Transverse colon (tissue), 4 donors: ENCODE measurements at places on chromosomes 6 and 20.

DNA sequence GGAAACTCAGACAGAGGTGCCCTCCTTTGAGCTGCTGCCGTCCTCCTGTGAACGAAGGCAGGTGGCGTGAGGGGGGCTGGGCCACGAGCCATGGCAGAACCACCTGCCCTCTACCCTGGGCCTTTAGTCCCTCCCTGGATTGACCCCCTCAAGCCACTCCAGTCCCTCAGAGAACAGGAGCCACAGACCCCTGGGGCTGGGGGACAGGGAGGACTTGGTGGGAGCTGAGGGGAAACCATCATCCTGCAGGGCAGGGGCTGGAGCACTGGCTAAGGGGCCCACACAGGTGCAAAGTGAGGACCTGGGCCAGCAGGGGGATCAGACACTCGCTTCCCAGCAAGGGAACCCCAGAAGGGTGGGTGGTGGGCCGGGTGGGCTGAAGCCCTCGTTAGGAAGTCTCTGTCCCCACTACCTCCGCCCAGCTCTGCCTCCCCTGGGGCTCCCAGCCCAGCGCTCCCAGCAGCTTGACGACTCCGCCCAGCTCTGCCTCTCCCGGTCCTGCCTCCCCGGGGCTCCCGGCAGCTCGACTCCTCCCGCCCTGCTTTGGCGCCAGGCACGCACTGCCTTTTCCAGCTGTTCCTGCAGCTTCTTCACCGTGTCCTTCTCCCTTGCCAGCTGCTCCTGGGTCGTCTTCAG is 44.4 kb downstream of the DSTN start:
- DNase-seq = peak; percentile 78

- no peak for DNase-seq
Measured at GRCh38 chr6:149987602-149988107, 23.9 kb downstream of the ULBP1 start.

DNA sequence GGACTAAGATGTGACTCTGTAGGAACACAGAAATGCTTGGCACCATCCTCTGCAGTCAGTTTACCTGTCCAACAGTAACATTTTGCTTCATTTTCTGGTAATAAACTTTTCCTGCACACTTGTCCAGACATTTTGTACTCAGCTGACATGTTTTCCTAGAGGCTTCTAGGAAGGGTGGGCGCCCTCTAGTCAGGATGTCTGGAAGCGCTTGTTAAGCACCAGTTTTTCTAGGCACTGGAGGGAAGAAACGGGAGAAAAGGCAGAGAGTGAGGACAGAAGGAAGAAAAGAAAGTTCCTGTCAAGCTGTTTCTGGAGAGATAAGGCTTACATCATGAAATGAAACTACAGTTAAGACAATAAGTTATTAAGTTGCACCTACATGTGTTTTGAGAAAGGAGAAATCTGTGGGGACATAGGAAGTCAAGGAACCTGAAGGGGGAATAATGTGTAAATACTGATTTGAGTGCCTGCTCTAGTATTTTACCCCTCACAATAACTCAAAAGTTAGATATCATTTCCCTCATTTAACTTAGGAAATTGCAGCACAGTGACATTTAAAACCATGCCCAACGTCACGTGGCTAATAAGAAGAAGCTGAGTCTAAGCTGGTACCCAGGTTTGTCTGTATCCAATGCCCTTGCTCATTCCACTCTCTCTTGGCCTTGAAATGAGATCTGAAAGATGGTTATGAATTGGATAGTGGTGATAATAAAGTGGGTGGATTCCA is 42.7 kb upstream of the TNFRSF21 start:
- no peak for DNase-seq

GRCh38 chr6:43628393-43629103 is 516 bp downstream of the GTPBP2 start:
- DNase-seq = peak; percentile 62

- DNase-seq = no peak
Measured at GRCh38 chr20:24773751-24774201, 175.3 kb upstream of the CST7 start.
